ENCODE measurements at places on chromosomes 4 and X.

DNA sequence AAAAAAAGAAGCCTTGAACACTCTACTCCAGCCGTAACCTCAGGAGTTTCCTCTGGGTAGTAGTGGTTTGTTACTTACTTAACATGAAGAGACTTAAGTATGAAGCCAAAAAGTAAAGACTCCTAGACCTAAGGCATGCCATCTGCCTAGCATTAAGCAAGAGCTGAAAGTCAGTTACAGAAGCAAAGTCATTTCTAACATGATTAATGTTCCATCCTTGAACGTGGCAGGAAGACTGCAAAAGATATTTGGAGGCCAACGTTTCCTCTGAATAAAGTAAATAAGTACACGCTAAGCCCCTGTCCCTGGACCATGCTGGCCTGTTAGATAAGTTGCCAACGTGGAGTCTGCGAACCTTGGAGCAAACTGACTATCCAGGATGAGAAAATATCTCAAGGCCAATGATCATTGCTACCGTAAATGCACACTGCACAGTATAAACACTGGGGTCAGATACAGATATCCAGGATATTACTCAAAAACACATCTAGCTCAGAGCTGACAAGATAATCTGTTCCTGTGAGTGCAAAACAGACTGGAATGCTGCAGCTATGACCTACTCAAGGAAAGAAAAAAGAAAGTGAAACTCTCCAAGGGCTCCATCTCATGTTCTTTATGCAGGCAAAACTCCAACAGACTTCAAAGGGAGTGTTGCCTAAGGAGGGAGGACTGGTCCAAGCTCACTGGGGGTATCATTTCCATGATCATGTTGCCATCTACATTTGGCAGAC, 255.8 kb downstream of the COL25A1 start:
- peak; percentile 43 for DNase-seq

GRCh38 chrX:99301990-99302389, 1108.1 kb downstream of the PCDH19 start:
- DNase-seq = peak; percentile 1

DNA sequence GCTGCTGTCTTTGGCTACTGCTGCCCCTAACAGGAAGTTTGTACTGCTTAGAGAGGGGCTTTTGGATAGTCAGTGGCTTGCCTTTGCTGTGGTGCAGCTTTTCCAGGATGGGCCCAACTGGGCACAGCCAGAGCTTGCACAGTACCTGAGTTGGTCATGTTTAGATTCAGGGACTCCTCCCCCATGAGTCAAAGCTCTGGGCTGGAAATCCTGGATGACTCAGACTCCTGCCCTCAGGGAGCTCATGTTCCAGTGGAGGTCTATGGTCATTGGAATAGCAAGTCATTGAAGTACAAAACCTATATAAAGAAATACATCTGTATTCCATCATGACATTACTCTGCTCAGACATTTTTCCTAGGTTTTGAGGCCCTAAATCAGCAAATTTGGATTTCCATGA, 66.7 kb upstream of the PJA1 start:
- no peak for DNase-seq

DNA sequence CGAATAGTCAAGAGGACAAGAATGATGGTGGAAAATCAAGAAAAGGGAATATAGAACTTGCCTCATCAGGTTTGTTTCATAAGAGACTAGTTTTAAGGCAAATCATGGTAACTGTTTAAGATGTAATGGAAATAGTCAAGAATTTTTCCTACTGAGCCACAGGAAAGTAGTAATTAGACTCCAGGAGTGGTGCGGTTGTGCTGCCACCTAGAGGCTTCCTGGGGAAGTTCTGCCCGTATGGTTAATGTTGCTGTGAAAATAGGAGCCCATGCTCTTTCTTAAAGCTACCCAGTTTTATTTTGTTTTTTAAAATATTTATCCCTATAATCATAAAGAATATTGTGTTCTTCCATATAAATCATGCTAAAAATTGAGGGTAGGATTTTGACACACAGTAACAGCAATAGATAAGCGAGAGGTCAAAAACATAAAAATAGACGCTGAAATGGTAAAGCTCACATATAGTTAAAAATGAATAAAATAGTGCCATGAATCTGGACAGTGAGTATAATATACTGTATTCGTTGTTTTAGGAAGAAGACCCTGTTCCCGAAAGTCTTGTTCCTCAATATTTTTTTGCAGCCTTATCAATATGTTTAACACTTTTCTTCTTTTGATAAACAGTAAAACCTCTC, 87.0 kb downstream of the PHOX2B start:
- DNase-seq = peak; percentile 56

GRCh38 chrX:132489578-132490419, 961 bp upstream of the MBNL3 start:
- DNase-seq = peak; percentile 59
